Substantia nigra (tissue), 51 donors: ENCODE measurements at places on chromosomes 2 and 18.
A peak's percentile ranks its signal among the peaks of the same experiment; 100 is the strongest.

GRCh38 chr2:6793913-6794312 lies 71.8 kb downstream of the CMPK2 start:
- DNase-seq, result no peak

DNA sequence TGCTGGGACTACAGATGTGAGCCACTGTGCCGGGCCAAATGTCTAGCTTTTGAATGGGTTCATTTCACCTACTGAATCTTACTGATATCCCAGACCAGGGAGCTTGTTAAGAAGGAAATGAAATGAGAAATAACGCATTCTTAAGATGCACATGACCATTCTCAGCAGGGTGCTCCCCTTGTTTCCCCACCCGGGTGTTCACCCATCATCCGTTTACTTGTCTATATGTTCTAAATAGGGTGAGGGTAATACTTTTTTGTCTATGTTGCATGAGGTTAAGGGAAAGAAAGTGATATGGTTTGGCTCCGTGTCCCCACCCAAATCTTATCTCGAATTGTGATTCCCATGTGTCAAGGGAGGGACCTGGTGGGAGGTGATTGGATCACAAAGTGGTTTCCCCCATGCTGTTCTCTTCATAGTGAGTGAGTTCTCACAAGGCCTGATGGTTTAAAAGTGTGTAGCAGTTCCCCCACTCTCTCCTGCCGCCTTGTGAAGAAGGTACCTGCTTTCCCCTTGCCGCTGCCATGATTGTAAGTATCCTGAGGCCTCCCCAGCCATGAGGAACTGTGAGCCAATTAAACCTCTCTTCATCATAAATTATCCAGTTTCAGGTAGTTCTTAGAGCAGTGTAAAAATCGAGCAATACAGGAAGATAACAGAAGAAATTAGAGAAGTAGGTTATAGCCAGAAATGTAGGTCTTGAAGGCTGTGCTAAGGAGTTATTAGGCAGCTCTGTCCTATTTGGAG lies 129.1 kb downstream of the DDX1 start:
- no peak for DNase-seq

DNA sequence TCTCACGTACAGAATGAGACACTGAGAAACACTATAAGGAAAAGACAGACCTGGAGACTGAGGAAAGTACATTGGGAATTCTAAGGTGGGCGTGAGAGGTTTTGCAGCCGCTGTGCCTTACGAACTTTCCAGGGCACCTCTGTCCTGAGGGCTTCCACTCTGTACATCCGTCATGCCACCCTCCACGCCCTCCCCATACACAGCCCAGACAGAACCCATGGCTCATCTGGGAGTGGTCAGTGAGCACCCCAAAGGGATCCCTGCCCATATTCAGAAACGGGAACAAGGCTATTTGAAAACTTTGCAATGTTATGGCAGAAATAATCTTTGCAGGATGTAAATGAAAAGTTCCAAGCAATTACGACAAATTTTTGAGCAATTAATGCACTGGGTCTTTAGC lies 95.4 kb upstream of the ZNF532 start:
- DNase-seq, result no peak

DNA sequence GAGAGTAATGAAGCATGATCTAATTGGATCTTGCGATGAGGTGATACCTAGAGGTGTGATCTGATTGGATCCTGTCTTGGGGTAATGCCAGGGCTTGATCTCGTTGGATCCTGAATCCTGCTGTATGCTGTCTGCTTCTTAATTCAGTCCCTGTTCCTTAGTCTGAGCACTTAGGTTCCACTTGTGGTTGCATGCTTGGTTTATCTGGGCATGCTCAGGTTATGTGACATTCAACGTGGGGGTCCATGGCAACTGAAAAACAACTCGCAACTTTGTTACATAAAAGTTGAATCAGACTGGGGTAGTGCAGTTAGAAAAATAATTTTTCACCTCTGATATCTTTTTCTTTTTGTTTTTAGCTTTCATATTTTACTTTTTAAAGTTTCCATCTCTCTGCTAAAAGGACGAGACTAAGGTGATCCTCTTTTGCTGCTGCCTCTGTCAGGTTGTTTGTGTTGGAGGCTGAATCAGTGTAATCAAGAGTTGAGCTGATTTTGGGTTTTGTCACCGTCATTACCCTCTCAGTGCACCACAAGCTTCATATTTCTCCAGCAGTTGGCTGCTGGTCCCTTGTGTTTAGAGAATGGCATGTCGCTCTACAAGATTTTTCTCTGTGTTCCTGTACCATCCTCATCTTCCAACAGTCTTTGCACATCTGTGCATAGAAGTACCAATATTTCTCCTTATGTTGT lies 67.9 kb downstream of the NCOA1 start:
- no peak for DNase-seq

GRCh38 chr18:48679236-48679635 lies 140.4 kb downstream of the CTIF start:
- no peak for DNase-seq

GRCh38 chr2:64606479-64607363 lies 47.0 kb downstream of the SERTAD2 start:
- no peak for DNase-seq

GRCh38 chr18:11541179-11541578 lies 68.2 kb upstream of the SLC35G4 start:
- no peak for DNase-seq

GRCh38 chr2:118672571-118673158 lies 174.8 kb downstream of the EN1 start:
- DNase-seq, result no peak

- DNase-seq, result no peak
Measured at GRCh38 chr2:216829533-216829932, 30.3 kb downstream of the TNP1 start.

GRCh38 chr18:50374220-50374752 lies 560 bp upstream of the SKA1 start:
- no peak for DNase-seq

DNA sequence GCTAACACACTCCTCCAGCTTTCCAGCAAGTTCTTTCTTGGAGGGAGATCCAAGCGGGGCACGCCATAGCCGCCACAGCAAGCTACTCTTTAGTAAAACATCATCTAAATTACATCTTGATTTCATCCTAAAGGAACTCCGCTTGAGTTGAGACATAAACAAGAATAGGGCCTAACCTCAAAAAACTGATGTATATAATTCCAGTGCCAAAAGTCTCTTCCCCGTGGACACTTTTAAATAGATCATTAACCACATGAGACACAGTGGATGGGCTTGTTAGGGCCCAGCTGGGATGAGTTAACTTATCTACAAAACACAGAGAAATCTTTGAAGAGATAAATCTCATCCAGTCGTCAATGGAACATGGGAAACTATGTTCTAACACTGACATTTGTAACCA lies 20.8 kb upstream of the MLPH start:
- DNase-seq, result no peak

GRCh38 chr2:96950381-96951124 lies 35.8 kb downstream of the FAM178B start:
- peak; percentile 88 for DNase-seq

DNA sequence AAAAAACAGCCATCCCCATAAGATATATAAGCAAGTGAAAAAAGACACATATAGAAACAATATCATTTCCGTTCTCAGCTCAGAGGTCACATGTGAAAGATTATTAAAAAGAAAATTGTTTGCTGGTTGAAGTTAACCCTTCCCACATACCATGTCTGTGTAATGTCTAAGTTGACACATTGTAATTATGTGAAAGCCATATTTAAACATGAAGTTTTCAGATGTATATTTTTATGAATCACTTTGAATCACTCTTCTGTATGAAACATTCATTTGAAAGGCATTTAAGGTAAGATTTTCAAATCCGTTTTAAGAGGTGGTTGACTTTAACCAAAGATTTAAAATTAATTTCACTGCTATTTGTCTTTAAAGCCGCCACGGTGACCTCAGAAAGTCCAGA lies 441.9 kb downstream of the RND3 start:
- DNase-seq, result no peak

- no peak for DNase-seq
Measured at GRCh38 chr18:57630754-57631595, 9.3 kb upstream of the NARS1 start.

DNA sequence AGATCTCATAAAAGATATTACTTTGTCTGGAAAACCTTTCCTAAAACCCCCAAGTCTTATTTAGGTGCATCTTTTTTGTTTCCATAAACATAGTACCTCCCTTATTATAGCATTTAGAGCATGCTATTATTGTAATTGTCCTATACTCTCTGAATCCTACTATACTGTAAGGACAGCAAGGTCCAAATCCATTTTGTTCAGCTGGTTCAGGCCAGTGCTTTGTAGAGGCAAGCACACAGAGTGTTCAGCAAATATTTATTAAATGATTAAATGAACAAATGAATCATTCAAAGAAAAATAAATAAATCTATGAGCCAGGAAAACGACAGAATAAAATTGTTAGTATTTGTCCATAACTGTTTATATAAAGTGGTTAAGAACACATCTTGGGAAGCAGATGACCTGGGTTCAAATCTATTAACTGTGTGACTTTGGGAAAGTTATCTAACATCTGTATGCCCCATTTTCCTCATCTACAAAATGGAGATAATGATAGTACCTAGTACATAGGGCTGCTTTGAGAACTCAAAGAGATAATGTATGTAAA lies 86.0 kb downstream of the COL3A1 start:
- no peak for DNase-seq

GRCh38 chr2:151230627-151231140 lies 31.0 kb downstream of the RBM43 start:
- no peak for DNase-seq

- no peak for DNase-seq
Measured at GRCh38 chr2:61536180-61536571, 2.0 kb downstream of the XPO1 start.

DNA sequence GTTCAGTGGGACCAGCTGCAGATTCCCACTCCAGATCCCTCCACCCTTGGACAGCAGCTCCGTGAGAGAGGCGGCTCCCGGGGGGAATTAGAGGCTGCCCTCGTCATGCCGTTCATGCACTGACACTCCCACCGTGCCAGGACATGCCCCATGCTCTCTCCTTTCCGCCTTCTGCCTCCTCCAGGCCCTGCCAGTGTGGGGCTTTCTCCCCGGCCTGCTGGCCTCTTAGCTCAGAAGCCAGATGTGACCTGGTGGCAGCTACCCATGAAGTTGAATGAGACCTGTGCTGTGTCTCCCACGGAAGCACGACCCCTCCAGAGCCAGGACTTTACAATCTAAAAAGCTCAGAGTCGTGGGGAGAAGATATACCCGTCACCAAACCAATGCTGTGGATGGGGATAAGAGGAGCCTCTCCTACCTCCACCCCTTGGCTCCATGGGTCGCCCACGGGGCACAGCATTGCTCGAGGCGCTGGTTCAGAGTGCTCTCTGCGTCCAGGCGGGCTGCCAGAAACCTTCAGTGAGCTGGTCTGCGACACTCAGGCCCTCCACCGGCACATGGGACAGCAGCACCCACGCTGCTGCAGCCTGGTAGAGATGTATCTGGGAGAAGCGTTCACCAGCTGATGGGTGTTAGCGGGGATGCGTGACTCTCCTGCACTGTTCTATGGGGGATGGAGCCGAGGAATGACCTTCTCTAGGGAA lies 111.0 kb upstream of the GPC1 start:
- DNase-seq, result no peak
